ENCODE measurements at places on chromosomes 13 and 19.

GRCh38 chr13:78736142-78736541, 77.2 kb upstream of the OBI1 start:
- peaks cover 14% of the 10 kb centered on the region for H3K27me3 ChIP-seq
- H3K27ac ChIP-seq: no peak overlapping the region
- H3K36me3 ChIP-seq: no peaks in the 10 kb centered on the region
- H3K4me3 ChIP-seq: no peak overlapping the region

- H3K4me3 ChIP-seq: peak within 1 kb of the TSS; percentile 55
- peak; percentile 86 for DNase-seq
- no peaks in the 10 kb centered on the region for H3K27me3 ChIP-seq
- H3K27ac ChIP-seq: peak within 1 kb of the TSS; percentile 40
- no peaks in the 10 kb centered on the region for H3K36me3 ChIP-seq
Measured at GRCh38 chr19:50203281-50204080, at the start of gene MYH14. TSS of gene MYH14 (plus strand) at chr19:50203622. CDS start at chr19:50210366, 6,744 bp downstream.

- no peaks in the 10 kb centered on the region for H3K4me1 ChIP-seq
- no peak overlapping the region for H3K4me3 ChIP-seq
- DNase-seq: no peak
- H3K27me3 ChIP-seq: no peaks in the 10 kb centered on the region
Measured at GRCh38 chr13:36062249-36062648, 68.9 kb downstream of the DCLK1 start.

GRCh38 chr19:2394442-2395292, 32.7 kb downstream of the TIMM13 start:
- H3K27ac ChIP-seq: no peak overlapping the region
- H3K27me3 ChIP-seq: no peaks in the 10 kb centered on the region
- no peaks in the 10 kb centered on the region for H3K36me3 ChIP-seq
- DNase-seq: no peak
- no peak overlapping the region for H3K4me3 ChIP-seq

DNA sequence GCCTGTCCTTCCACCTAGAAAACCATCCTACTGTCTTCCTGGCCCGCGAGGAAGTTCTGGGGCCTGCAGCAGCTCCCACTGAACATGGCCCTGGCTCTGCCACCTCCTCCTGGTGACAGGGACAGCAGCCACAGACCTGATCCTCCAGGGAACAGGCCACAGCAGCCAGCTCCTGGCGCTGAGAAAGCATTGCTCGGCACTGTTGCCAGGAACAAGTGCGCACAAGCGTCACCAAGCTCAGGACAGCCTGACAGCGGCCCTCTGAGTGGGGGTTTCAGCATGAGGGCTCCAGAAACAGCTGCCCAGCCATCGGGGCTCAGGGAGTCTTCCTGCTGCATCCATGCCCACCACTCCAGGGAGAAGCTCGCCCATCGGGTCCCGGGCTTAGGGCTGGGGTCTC, 21.9 kb downstream of the AP3D1 start:
- H3K36me3 ChIP-seq: peaks cover 56% of the 10 kb centered on the region
- no peak for DNase-seq
- H3K4me1 ChIP-seq: no peaks in the 10 kb centered on the region
- no peaks in the 10 kb centered on the region for H3K27me3 ChIP-seq
- no peak overlapping the region for H3K4me3 ChIP-seq

GRCh38 chr19:13906521-13906904, 512 bp downstream of the CC2D1A start:
- peak overlapping the region; percentile 87 for H3K27ac ChIP-seq
- peak overlapping the region; percentile 80 for H3K4me3 ChIP-seq
- H3K36me3 ChIP-seq: 0 out of 2 replicates have a peak, but pooled peaks cover 3% of the 10 kb centered on the region
- peaks cover 16% of the 10 kb centered on the region for H3K4me1 ChIP-seq

DNA sequence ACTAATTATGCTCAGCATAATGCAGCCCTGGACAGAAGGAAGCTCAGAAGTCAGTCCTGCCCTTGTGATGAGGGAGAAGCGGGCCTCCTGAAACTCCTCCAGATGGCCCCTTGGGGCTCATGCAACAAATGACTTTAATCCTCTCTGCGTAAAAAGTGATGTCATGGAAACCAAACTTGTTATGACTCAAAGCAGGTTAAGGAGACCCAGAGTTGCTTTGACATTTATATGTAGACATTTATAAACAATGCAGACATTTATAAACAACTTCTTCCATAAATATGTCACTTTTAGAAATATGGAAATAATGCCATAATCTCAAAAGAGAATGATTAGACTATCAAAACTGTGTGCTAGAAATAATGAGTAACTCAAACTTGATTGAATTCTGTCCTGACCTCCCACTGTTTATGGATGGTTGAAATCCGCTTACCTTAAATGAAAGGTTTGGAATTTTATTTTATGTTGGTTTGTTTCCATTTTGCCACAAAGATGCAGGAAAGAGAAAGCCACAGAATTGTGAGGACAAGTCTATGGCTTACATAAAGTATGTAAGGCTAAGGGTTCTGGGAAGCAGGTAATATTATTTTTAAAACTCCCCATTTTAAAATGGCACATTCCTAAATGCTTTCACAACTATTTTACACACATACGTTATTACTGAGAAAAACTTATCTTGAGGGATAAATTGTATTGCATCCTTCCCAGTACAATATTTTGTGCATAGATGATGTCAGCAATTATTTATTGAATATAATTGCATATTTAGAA, 73.7 kb downstream of the CYSLTR2 start:
- no peaks in the 10 kb centered on the region for H3K36me3 ChIP-seq
- peaks cover 5% of the 10 kb centered on the region for H3K4me1 ChIP-seq
- no peak overlapping the region for H3K4me3 ChIP-seq
- DNase-seq: no peak

- no peaks in the 10 kb centered on the region for H3K36me3 ChIP-seq
- H3K4me3 ChIP-seq: no peak overlapping the region
- no peaks in the 10 kb centered on the region for H3K4me1 ChIP-seq
- H3K27ac ChIP-seq: no peak overlapping the region
- no peak for DNase-seq
Measured at GRCh38 chr13:85427416-85427815, 371.8 kb downstream of the SLITRK6 start.

DNA sequence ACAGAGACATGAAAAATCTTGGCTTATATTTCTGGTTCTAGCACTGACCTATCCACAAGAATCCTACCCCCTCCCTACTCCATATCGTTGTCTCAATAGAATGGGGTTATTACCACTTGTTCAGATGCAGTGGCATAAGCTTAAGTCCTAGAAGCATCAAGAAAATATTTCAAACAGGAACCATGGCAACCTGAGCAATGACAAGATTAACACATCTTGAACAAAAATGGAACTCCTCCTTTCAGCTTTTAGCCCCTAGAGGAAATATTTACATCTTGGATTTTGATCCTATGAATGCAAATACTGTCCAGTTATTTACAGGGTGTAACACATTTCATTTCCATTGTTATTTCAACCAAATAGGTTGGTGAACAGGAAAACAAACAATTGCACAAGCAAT, 46.1 kb upstream of the TSC22D1 start:
- H3K27me3 ChIP-seq: no peaks in the 10 kb centered on the region
- no peaks in the 10 kb centered on the region for H3K4me1 ChIP-seq
- no peak overlapping the region for H3K4me3 ChIP-seq
- DNase-seq: no peak
- no peak overlapping the region for H3K27ac ChIP-seq
- no peaks in the 10 kb centered on the region for H3K36me3 ChIP-seq

- H3K27me3 ChIP-seq: no peaks in the 10 kb centered on the region
- H3K4me3 ChIP-seq: no peak overlapping the region
- no peaks in the 10 kb centered on the region for H3K36me3 ChIP-seq
- H3K27ac ChIP-seq: no peak overlapping the region
- no peak for DNase-seq
Measured at GRCh38 chr19:33434069-33434885, 60.8 kb downstream of the CEBPG start.

DNA sequence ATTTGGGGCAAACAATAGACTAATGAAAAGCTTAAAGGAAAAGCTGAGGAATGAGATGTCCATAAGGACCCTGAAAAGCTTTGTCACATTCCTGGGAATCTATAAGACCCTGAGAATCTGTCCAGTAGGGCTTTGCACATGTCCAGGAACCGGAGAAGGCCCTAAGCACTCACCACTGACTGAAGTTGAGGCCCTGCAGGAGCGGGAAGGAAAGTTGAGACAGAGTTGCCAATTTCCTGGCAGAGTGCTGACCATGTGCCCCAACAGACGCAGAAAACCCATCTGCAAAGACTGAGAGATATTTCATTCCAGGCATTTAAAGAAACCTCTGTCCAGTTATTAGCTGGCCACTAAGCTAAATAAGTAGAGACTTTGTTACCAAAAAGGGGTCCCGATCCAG, 890.5 kb downstream of the UQCRFS1 start:
- H3K36me3 ChIP-seq: no peaks in the 10 kb centered on the region
- no peaks in the 10 kb centered on the region for H3K27me3 ChIP-seq
- DNase-seq: no peak

DNA sequence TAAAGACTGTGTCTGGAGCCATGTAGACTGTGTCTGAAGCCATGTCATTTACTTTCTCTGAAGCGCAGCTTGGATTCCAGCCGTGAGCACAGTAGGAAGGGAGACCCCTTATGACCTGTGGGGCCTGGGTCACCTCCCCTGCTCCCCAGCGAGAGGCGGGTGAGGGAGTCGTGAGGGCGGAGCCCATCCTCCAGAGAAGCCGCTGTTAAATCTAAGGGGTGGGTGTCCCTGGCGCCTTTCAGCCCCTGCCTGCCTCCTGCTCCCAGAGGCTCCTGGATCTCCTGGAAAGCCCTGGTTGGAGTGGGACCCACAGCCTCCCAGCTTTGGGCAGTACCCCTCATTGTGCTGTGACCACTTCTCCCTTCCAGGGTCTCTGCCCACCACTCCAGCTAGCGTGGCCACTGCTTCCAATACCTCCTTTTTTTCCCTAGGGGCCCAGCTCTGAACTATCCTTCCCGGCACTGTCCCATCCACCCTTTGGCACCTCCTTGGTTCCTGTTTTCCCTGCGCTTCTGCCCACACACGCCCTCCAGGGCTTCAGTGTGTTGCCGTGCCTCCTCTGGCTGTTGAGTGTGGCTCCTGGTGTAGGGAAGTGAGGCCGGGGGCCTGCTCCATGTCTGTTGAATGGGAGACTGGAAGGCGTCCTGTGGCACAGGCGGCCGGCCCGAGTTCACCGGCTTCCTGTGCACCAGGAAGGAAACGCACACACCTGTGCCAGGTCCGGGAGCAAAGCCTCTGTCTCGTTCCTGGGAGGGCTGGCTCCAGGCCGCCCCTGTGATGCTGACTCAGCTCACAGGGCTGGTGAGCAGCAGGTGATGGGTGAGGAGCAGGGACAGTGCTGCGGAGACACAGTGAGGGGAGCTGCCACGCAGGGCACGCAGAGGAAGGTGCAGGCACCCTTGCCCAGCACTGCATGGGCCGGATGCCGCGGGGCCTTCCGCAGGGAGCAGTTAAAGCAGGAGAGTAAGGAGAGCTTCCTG, 29.4 kb downstream of the ATP4B start:
- no peak for DNase-seq
- no peak overlapping the region for H3K4me3 ChIP-seq
- no peaks in the 10 kb centered on the region for H3K4me1 ChIP-seq
- H3K27ac ChIP-seq: no peak overlapping the region

GRCh38 chr19:46718157-46718933, 1.4 kb upstream of the PRKD2 start:
- peak overlapping the region; percentile 90 for H3K4me3 ChIP-seq
- no peaks in the 10 kb centered on the region for H3K27me3 ChIP-seq
- peaks cover 34% of the 10 kb centered on the region for H3K36me3 ChIP-seq
- peak overlapping the region; percentile 68 for H3K27ac ChIP-seq

DNA sequence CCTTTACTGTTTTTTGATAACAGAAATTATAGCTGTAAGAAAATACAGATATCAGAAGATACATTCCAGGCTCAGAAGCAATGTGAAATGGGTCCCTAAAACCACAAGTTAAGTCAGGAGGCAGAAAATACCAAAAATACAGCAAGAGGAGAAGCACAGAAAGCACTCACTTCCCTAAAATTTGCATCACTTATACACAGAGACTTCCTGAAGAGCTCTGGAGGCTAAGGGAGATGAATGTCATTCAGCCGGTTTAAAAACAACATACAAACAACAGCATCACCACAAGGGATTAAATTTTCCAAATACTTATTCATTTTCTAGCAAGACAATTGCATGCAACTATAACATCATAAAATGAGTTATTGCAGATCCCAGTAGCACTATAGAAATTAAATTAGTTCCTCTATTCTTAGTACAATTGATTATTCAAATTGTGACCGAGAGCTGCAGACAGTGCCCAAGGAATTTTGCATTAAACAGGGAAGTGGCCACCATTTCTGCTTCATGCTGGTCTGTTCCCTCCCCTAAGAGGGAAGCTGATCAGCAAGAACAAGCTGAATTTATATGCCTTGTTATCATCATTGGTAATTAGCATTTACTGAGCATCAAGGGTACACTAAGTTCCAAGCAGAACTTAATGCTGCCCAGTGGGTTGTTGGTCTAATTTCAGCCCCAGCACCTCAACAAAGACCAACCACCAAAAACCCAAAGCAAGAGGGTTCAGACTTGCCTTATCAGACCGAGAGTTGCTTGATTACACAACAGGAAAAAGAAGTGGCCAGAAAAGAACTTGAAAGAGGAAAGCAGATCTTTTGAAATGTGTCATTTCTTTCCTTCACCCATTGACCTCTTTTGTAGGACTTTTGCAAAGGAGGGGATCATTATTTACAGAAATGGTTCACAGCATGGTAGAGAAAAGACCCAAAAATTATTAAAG, 140.7 kb downstream of the KCTD12 start:
- no peak for DNase-seq
- H3K4me3 ChIP-seq: no peak overlapping the region
- H3K36me3 ChIP-seq: no peaks in the 10 kb centered on the region
- H3K27ac ChIP-seq: no peak overlapping the region
- no peaks in the 10 kb centered on the region for H3K27me3 ChIP-seq

DNA sequence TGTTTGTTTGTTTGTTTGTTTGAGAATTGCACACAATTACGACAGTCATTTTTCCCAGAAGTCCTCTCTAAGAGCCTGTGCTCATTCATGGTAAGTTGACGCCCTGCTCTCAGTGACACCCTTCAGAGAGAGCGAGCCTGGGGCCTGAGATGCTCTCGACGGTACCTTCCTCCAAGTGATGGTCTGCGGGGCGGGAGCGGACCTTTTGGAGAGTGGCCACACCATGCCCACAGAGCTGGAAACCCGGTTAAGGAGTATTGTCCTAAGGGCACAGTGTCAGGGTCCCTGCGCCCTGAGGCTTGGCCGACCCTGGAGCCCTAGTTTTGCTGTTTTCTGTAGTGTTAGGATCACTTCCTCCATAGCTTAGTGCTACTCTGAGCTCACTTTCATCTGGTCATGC, 3.6 kb downstream of the POP4 start:
- DNase-seq: no peak
- H3K4me1 ChIP-seq: peaks cover 10% of the 10 kb centered on the region
- no peak overlapping the region for H3K27ac ChIP-seq
- H3K36me3 ChIP-seq: peaks cover 24% of the 10 kb centered on the region
- no peak overlapping the region for H3K4me3 ChIP-seq

- H3K4me3 ChIP-seq: no peak overlapping the region
- DNase-seq: no peak
- H3K27me3 ChIP-seq: no peaks in the 10 kb centered on the region
- H3K36me3 ChIP-seq: no peaks in the 10 kb centered on the region
- H3K4me1 ChIP-seq: peaks cover 15% of the 10 kb centered on the region
Measured at GRCh38 chr13:90412980-90413379, 934.5 kb upstream of the MIR17HG start.
